Activated CD4-positive, alpha-beta memory T cell treated with anti-CD3 and anti-CD28 coated beads for 36 hours (primary cell): ENCODE measurements at places on chromosomes 11 and 22. TPM values are rescaled to one million over a fixed set of nuclear protein-coding genes. Genes with fewer than 3 reads are reported as not detected.

The TSGA10IP gene
- not detected for total RNA-seq

The NCAPH2 gene
- 134 TPM for total RNA-seq

The OAF gene
- 0.90 TPM for total RNA-seq

The ASRGL1 gene
- total RNA-seq = 7.7 TPM

The MUC2 gene
- total RNA-seq = not detected

The MS4A4A gene
- total RNA-seq = not detected

GRCh38 chr11:46673713-46674462 lies 26.5 kb downstream of the ARHGAP1 start:
- peak overlapping the region; percentile 81 for H3K27ac ChIP-seq
- DNase-seq = no peak
- H3K4me3 ChIP-seq = no peak overlapping the region
- H3K36me3 ChIP-seq = peaks cover 21% of the 10 kb centered on the region

DNA sequence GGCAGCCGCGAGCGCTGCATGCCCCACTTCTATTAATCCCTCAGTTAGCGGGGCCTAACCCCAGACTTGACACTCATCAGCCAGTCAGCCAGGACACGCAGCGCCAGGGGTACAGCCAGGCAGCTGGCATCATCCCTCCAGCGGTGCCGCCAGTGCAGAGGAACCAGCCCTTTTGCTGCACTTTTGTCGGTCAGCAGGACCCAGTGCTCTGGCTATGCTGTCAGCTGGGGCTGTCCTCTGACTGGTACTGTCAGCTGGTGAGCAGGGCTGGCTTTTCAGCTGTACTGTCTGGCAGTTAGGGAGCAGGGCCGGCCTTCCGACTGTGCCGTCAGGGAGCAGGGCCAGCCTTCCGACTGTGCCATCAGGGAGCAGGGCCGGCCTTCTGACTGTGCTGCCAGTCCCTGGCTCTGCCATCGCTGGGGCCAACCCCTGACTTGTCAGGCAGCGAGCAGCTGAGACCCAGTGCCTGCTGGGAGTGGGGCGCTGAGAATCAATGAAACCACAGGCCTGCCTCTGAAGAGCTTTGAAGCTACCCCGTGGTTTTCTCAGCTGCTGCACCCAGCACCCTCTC lies 115.4 kb downstream of the KIAA1671 start:
- peak overlapping the region; percentile 87 for H3K27ac ChIP-seq
- DNase-seq = peak; percentile 87
- H3K4me3 ChIP-seq = peak overlapping the region; percentile 81
- H3K4me1 ChIP-seq = peaks cover 71% of the 10 kb centered on the region
- no peaks in the 10 kb centered on the region for H3K36me3 ChIP-seq
- no peaks in the 10 kb centered on the region for H3K27me3 ChIP-seq

DNA sequence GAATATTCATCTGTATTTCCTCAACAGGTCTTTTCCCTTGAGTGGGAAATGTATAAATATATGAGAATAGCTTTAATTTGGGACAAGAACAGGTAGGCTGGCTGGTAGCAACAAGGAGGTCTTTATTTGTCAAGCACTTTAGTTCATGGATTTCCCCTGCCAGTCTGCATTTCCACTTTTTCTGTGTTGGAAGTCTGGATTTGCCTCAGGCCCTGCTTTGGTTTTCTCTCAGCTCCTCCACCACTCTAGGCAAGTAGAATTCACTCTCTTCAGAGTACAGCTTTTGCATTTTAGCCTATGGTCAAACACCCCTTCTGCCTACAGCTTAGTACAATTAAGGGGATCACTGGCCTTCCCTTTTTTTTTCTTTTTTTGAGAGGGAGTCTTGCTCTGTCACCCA lies 57.1 kb downstream of the QSER1 start:
- DNase-seq = no peak
- H3K4me3 ChIP-seq = no peak overlapping the region
- no peak overlapping the region for H3K27ac ChIP-seq

- DNase-seq = no peak
- peaks cover 26% of the 10 kb centered on the region for H3K27me3 ChIP-seq
- no peak overlapping the region for H3K4me3 ChIP-seq
- H3K4me1 ChIP-seq = peaks cover 2% of the 10 kb centered on the region
- no peak overlapping the region for H3K27ac ChIP-seq
Measured at GRCh38 chr22:20672082-20672424, 101.9 kb upstream of the SERPIND1 start.

- no peaks in the 10 kb centered on the region for H3K27me3 ChIP-seq
- H3K36me3 ChIP-seq = no peaks in the 10 kb centered on the region
- H3K27ac ChIP-seq = no peak overlapping the region
Measured at GRCh38 chr11:2462986-2463765, 18.4 kb downstream of the KCNQ1 start.
